ENCODE measurements at places on chromosomes 11 and 22.

GRCh38 chr11:1768141-1768469, 4.4 kb upstream of the CTSD start:
- no peak for DNase-seq

- DNase-seq: no peak
Observed at GRCh38 chr11:3824714-3825472, 15.9 kb downstream of the RHOG start.

- no peak for DNase-seq
Observed at GRCh38 chr11:116605543-116606459, 167.0 kb downstream of the BUD13 start.

DNA sequence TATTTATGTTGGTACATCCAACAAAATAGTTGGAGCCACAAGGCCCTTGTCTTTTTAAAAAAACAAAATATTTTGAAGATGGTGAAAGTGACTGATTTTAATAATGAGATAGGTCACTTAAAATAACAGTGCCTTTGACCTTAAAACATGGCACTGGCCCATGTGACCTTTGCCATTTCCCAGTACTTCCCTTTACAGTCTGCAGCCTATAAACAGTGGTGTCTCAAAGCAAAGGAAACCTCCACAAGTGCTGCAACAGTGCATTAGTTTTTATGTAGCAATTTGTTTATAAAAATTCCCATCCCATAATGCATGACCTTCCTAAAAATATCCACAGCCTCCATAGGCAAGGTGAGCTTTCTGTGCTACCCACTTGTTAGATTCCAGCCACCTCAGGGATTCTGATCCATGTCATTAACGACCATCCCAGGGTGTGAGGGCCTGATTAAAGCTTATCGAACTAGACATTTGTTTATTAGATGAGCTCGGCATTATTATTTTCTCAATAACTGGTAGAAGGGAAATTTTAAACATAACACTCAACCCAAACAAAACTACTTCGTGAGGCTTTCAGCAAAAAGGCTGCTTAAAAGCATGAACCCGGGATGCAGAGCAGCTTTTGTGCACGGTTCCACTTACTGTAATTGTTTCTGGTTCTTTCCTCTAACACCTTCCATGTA, 28.0 kb upstream of the CRKL start:
- no peak for DNase-seq

DNA sequence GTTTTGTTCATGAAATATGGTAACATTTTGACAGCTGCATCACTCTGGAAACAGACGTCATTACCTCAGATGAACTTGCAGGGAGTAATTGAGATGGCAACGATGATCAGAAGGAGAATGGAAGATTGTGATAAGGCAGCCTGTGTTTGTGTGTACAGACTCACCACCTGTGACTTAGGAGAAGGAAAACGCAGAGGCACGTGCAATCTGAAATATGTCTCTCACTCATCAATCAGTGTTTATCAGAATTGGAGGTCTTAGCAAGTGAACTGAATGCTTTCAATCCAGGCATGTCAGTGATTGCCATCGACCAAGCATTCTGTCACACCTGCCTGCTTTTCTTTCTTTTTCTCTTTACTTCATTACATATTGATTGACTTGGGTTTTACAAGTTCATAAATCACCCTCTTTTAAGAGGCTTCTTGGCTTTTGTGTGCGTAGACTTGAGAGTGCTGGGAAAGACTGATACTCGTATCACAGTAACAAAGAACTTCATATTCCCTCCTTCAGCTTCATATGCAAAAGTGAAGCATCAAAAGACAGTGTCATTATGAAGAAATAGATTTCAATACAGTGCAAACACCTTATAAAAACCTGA, 24.6 kb downstream of the FAT3 start:
- no peak for DNase-seq
